Epithelial cell of proximal tubule (primary cell): ENCODE measurements at places on chromosomes 1 and 21.

- no peak for DNase-seq
Observed at GRCh38 chr1:17658837-17659236, 96.3 kb upstream of the ACTL8 start.

DNA sequence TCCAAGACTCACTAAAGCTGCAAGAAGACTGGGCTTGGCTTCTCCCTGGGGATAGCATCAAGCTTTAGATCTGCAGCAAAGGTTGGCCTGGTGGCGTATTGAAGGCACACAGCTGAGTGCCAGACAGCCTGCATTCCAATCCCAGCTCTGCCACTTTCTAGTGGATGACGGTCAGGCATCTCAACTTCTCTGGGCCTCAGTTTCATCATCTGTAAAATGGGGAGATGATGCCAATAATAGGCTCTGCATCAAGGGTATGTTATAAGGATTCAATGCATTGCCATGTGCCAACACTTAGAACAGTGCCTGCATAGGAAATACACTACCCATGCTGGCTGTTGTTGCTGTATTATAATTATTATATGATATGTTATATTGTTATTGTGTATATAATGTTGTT is 220.4 kb downstream of the NPHP4 start:
- DNase-seq: no peak

DNA sequence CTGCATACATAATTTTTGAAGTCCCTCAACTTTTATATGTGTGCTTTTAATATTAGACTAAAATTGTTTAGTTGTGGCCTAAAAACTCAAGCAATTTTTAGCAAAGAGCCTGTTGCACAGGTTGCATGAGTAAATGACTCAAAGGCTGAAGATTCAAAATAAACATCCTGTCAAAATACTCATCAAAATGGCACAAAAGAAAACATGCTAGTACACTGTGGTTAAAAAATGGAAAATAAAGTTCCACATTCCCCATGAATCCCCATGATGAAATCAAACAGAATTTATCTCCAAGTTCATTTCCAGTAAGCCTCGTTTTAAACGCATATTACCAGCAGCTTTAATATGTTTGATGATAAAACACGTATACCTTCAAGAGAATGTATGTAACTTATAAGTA is 230.1 kb upstream of the MAP1LC3C start:
- DNase-seq: no peak

DNA sequence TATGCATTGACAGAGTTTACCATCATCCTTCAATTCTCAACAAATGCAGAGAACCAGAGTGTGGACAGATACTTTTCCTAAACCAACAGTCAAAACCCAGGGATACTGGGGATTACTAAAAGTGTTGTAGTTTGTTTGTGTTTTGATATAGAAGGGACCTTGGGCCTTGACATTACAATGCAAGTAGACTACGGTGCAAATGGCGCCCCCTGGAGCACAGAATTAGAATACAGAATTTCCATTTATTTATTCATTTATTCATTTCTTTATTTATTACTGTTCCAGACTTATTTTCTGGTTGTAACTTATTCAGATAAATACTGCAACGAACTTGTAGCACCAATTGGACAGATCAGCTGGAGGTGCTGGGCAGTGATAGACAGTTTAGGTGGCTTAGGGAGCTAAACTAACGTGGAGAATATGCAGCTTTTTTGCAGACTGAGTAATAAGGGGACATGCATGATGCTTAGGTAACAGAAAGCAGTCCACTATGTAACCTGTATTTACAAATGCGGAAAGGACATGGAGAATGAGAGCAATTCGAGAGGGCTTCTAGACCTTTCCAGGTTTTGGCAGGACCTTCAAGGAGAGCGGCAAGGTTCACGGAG is 42.6 kb downstream of the KIRREL1 start:
- DNase-seq: no peak

GRCh38 chr1:94936861-94937620 is 10.1 kb upstream of the CNN3 start:
- DNase-seq: no peak

GRCh38 chr1:2174348-2175054 is 20.1 kb downstream of the FAAP20 start:
- DNase-seq: no peak

GRCh38 chr21:39712976-39713375 is 32.0 kb upstream of the IGSF5 start:
- no peak for DNase-seq

DNA sequence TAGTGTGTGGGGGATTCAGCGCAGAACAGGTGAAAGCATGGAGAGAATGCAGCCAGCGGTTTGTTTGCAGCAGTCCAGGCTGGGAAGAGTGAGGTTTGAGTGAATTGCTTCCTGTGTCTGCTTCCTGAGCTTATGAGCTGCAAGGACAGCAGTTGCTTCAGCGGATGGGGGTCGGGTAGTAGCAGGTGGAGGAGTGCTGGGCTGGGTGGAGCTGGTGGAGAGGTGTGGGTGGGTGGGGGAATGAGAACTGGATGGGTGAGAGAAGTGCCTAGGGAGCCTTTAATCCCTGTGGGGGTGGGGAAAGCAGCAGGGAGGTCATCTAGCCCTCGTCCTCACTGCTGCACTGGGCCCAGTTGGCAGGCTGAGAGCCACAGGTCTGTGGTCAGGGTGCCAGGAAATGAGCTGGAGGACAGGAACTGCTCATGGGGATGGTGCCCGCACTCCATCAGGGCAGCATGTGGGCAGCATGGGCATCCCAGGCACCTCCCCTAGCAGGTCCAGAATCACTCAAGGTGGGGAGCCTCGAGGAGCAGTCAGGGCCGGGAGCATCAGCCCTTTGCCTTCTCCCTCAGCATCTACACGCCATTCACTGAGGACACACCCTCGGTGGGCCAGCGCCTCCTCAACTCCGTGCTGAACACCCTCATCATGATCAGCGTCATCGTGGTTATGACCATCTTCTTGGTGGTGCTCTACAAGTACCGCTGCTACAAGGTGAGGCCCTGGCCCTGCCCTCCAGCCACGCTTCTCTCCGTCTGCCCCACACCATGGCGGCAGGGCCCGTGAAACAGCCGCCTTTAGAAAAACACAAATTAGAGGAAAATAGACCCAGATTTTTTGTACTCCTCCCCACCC is 14.8 kb downstream of the PSEN2 start:
- no peak for DNase-seq

- DNase-seq: no peak
Observed at GRCh38 chr1:5891137-5891536, 101.1 kb downstream of the NPHP4 start.

DNA sequence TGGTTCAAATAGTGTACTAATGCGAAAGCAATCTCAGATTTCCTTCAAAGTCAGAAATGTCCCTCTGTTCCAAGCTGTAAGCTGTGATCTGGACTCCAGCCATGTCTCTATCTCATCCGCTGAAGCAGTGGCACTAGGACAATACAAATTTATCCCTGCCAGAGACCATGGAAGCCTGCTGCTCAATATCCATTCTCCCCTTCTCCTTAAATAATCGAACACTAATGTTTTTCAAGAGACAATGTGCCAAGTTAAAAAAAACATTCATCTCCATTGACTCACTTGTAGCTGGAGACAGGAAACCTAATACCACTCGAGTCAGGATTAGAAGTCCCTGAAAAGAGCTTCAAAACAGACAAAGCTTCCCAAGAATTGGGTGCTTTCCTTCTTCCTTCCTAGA is 38.5 kb upstream of the PGBD5 start:
- DNase-seq: no peak

DNA sequence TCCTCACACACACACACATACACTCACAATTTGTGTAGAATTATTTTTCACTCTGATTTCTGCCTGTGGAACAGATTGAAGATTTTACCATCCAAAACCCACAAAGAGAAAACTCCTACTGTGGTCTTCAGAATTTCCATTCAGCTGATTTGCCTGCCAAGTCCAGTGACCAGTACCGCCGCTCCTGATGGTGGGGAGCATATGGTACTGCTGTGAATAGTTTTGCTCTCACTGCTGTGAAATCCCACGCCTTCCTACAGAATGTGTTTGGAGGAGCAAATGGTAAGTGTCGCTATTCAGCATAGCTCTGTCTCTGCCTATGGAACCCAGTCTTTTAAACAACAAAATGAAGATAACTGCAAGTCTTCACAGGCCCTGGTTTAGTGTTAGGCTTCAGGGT is 629.5 kb downstream of the LMO4 start:
- DNase-seq: no peak

DNA sequence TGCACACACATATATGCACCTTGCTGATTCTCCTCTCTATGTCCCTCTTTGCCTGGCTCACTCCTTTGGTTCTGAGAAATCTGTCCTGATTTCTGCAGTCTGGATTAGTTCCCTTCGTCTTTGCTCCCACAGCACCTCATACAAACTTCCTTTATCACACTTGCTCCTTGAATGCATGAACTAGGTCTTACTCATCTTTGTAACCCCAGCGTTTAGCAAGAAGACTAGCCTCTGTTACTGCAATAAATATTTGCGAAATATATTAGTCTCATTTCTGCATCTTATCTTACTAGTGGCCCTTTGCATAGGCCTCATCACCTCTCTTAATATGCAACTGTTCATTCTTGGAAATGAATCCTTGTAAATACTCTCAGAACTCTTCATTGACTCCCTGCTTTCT is 11.4 kb downstream of the SMYD2 start:
- DNase-seq: no peak

GRCh38 chr21:26593800-26594199 is 20.7 kb upstream of the CYYR1 start:
- DNase-seq: no peak

- no peak for DNase-seq
Observed at GRCh38 chr1:152115344-152115743, at the start of gene TCHH. TCHH (minus strand) TSS chr1:152115444; CDS start chr1:152114080, 1,364 bp downstream.

DNA sequence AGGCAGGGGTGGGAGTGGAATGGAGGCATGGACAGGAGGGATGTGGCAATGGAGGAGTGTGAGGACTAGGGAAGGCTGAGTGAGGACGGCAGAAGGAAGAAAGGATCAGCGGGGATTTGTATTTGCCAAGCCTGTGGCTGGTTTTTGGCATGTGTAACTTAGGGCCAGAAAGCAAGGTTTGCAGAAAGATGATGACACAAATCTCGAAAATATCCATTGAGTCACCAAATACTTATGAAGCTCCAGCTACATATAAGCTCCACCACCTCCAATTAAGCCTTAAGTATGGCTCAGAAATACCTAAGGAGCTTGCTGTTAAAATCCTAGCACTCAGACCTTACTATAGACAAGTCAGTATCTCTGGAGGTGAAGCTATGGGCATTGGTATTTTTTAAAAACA is 90.1 kb downstream of the OMA1 start:
- no peak for DNase-seq

DNA sequence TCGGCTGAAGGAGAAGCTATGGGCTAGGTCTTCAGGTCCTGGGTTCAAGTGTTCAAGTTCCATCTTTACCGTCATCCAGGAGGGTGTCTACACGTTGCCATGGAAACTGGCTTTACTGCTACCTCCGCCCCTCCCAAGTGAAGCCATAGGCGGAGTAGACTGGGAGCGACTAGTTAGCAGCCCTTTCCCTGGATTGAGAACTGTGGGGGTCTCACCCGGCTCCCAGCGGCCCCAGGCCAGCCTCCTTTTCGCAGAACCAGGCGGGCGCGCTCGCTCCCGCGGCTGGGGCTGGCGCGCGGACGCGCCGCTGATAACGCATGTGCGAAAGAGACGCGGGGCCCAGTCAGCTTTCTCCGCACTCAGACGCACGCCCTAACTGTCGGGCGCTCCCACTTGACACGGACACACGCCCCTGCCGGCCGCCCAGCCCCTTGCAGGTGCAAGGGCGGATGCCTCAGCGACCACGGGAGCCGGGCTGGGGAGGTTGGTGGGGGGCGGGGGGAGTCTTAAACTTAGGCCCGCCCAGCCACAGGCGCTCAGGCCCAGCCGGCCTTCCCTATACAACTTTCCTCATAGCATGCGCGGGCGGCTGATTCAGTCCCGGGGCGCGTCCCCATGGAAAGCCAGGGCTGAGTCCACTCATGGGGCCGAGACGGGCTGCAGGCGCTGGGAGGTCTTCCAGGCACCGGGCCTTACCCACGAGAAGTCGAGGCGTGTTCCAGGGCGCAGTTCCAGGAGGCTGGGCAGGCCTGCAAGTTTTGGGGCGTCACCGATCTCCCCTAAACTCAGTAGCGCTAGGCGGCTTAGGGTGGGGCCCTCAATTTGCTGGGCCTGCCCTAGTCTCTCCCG is 7.4 kb downstream of the EFNA4 start:
- no peak for DNase-seq

- DNase-seq: no peak
Observed at GRCh38 chr1:6672558-6672957, 29.1 kb downstream of the DNAJC11 start.

GRCh38 chr1:246779561-246780175 is 55.5 kb downstream of the SCCPDH start:
- no peak for DNase-seq

DNA sequence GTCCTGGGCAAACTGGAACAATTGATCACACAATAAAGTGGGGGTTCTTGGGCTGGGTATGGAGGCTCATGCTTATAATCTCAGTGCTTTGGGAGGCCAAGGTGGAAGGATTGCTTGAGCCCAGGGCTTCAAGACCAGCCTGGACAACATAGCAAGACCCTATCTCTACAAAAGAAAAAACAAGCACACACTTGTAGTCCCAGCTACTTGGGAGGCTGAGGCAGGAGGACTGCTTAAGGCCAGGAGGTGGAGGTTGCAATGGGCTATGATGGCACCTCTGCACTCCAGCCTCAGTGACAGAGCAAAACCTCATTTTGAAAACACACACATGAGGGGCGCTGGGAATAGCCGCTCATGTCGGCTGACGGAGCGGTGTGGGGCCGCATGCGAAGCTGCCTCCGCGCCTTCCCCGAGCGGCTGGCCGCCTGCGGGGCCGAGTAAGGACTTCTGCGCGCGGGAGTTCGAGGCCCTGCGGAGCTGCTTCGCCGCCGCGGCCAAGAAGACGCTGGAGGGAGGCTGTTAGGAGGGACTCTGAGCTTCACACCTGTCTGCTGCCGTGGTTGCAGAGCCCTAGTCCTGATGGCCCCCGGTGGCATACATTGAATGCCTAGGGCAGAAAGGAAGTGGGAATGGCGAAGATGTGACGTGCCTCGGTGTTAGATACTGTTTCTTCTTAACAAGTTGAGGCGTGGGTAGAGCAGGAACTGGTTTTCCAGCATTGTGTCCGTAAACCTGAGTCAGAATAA is 59.5 kb downstream of the ACBD3 start:
- DNase-seq: no peak

DNA sequence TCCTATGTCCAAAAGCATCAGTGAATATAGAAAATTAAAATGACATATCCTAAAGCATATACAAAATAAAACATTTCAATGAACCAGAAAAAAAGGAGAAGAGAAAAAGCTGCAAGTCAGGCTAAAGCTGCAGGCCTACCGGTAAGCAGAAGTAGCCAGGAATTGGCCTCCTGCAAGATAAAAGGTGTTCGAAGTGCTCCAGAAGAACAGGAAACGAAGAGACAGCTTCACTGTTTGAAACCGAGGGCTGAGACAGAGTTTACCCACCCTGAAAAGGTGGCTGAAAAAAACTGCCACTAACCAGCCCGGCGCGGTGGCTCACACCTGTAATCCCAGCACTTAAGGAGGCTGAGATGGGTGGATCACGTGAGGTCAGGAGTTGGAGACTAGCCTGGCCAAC is 37.4 kb downstream of the NSL1 start:
- no peak for DNase-seq
